ENCODE measurements at places on chromosomes 2 and 18.
A peak's percentile ranks its signal among the peaks of the same experiment; 100 is the strongest.

GRCh38 chr2:17934721-17935120, 56.3 kb downstream of the KCNS3 start:
- DNase-seq, result no peak

DNA sequence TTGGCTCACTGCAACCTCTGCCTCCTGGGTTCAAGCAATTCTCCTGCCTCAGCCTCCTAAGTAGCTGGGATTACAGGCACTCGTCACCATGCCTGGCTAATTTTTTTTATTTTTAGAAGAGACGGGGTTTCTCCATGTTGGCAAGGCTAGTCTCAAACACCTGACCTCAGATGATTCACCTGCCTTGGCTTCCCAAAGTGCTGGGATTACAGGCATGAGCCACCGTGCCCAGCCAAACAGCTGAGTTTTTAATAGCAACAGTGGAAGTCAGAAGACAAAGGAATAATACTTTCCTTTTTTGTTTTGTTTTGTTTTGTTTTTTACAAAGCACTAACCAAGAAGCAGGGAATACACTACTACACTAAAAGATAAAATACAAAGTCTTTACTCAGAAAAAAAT, 16.9 kb downstream of the GPR75 start:
- no peak for DNase-seq

DNA sequence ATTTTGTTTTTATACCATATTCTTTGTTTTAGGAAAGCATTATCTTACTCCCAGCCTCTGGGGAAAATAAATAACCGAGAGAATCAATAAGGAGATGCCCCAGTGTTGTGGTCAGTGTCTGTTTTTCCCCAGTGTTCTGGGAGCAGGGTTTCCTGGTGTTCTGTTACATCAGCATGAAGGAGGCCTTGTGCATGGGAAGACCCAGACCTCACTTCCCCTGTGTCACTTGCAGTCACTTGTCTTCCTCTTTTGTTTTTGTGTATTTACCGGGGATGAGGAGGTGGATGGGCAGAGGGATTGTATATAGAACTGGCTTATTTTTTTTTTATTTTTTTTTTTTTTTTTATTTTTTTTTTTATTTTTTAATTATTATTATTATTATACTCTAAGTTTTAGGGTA, 45.0 kb upstream of the MGAT5 start:
- DNase-seq, result no peak

DNA sequence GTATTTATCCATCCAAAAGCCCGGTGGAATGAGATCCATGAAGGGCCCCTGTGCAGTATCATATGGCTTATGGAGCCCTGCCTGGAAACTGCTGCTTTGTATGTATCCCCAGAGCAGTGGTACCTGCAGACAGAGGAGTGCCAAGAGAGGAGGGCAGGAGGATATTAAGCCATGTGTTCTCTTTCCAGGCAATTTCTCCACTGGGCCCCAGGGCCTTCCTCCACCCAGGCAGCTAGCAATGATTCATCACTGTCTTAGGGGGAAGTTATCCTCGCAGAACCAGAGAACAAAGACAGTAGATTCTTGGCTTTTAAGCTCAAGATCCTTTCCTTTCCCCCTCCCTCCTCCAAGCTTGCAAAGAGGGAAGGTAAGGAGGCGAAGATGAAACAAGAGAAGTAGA, 98.1 kb downstream of the LRRC30 start:
- no peak for DNase-seq

- peak; percentile 83 for DNase-seq
Observed at GRCh38 chr2:9703085-9703678, 72.4 kb upstream of the YWHAQ start.

- no peak for DNase-seq
Observed at GRCh38 chr2:233912691-233913423, 4.3 kb upstream of the TRPM8 start.

GRCh38 chr2:8424997-8425900, 256.6 kb upstream of the ID2 start:
- no peak for DNase-seq

- DNase-seq, result no peak
Observed at GRCh38 chr2:29804671-29805070, 116.7 kb downstream of the ALK start.

DNA sequence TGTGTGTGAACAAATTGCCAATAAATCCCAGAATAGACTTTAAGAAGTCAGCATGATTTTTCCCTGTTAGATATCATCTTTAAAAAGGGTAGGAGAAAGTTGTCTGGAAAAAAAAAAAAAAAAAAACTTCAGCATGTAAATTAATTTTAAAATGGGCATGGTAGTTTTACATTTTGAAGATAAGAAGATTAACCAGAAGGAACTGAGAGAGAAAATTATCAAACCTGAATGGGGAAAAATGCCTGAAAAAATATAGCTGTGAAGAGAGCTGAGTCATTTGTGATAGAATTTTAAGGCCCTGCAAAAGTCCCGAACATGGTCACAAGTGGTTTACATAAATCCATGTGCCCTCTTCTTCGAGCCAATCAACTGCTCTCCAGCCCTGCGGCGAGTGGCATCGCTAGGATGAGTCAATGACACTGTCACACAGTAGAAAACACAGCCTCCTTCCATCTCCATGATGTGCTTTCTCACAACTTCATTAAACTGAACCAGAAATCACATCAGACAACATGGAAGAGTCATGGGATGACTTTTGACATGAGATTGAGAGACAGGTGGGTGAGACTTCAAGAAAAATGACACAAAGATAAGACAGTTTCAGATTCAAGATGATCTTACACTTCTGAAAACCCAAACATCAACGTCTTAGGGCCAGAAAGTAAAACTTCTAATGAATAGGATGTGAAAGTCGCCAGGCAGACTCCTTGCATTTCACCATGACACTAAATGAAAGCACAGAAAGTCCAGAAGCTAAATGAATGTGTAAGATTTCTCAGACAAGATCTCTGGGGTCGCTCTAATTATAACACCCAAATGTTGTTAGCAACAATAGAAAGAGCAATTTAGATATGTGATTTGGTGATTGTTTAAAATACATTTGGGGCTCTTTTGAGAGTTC, 273.0 kb upstream of the ID2 start:
- DNase-seq, result no peak

DNA sequence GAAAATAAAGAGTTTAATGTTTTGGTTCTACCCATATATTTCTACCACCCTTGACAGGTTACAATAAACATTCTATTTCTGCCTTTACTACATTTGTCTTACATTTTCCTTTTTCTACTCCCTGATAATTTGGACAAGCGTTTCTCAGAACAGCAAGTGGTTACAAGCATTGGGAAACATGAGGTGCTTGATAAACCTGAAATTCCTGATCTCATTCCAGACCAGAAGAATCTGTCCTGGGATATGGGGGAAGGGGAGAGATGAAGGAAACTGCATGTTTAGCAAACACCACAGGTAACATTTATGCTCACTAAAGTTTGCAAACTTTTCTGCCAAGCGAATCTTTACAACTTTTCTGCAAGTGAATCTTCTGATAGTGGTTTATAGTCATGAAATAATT, 28.3 kb upstream of the DSC1 start:
- DNase-seq, result no peak

Data from CD4-positive, CD25-positive, alpha-beta regulatory T cell (primary cell).